ENCODE measurements at places on chromosomes 2 and 18.

DNA sequence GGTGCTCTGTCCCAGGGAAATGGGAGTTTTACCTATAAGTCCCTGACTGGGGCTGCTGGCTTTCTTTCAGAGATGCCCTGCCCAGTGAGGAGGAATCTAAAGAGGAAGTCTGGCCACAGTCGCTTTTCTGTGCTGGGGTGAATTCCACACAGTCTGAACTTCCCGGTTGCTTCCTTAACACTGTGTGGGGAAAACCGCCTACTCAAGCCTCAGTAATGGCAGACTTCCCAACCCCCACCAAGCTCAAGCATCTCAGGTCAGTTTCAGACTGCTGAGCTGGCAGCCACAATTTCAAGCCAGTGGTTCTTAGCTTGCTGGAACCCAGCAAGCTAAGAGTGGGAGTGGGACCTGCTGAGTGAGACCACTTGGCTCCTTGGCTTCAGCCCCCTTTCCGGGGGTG lies 54.9 kb downstream of the NUP35 start:
- no peak for DNase-seq

- no peak for DNase-seq
Observed at GRCh38 chr2:128464456-128464855, 145.8 kb upstream of the HS6ST1 start.

DNA sequence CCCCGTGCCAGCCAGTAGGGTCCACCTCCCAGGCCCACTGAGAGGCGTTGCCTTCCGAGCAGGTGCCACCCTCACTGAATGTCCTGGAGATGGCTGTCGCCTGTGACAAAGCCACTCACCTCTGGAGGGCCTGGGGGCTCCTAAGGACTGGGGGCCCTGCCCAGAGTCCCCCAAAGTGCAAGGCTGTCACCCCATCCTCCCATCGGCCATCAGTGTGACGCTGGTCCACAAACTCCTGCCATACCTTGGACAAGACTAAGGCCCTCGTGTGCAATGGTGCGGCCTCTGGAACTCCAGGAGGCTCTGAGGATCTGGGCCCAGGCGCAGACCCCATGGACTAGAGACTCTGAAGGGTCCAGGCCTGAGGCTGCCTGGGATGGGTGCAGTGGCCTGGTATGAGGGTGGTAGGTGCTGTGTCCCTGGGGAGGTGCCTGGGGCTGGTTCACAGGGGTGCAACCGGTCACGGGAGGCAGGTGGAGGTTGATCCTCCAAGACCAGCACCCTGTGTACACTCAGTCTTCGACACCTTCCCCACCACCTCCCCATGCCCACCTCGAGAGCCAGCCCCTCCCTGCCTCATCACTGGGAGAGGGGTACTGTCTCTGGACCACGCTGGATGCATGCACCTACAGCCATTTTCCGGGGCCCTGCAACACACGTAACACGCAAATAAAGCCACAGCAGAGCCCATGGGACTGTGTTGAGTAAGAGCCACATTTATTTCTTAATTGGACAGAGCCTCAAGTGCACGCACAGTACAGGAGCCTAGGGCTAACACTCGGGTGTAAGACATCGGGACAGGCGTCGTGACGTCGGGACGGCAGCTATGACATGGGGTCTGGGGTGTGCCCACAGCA lies 21.6 kb downstream of the AQP12A start:
- DNase-seq = no peak

DNA sequence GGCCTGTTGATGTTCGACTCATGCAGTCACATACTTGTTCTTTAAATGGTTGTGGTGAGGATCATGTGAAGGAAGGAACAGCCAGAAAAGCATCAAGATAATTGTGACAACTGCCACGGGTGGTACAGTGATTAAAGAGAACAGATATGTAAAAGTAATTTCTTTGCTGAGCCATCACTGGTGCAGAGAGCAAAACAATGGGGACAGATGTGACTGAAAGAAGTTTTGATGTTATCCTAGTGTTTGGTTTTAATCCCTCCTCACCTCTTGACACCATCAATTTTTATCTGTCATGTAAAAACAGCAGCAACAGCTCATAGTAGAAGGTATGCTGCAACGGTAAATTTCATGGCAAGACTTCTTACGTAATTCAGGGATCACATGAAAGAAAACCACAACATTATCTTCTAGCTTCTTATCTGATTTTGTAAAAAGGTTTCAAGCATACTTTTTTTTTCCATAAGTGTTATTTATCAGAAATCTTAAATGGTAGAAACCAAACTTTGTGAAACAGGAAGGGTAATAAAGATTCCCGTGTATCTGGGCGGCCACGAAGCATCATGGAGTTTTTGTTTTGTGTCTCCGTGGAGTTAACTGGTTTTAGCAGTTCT lies 65.2 kb downstream of the PLCL1 start:
- no peak for DNase-seq

DNA sequence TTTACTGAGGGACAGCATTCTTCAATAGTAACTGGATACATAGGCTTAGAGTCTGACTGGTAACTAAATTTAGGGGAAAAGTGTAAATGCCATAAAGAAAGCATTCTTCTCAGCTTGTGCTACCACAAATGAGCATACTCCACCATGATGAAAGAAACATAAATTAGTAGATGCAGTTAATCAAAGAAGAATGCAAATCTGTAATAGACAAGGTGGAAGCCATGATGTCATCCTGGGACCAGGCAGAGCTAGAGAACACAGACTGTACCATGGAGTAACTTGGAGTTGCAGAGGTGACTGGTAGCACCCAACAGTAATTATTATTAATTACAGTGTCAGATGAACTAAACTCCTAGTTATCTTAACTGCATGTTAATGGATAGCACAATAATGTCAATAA lies 51.7 kb downstream of the RBKS start:
- no peak for DNase-seq

GRCh38 chr2:70553334-70553583 lies 367 bp downstream of the TGFA start:
- peak; percentile 11 for DNase-seq

DNA sequence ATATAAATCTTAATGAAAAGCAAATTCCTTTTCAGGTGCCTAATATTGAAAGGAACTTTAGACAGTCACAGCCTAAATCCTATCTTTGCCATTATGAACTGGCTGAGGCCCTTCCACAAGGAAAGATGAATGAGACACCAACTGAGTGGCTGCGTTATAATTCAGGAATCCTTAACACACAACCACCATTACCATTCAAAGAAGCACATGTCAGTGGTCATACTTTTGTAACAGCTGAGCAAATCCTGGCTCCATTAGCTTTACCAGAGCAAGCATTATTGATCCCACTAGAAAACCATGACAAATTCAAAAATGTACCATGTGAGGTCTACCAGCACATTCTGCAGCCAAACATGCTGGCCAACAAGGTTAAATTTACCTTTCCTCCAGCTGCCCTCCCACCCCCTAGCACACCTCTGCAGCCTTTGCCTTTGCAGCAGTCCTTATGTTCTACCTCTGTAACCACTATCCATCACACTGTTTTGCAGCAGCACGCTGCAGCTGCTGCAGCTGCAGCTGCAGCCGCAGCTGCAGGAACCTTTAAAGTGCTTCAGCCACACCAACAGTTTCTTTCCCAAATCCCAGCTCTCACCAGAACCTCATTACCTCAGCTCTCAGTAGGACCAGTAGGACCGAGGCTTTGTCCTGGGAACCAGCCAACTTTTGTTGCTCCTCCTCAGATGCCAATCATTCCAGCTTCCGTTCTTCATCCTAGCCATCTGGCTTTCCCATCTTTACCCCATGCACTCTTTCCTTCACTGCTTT lies 340.1 kb downstream of the ZNF804A start:
- DNase-seq = no peak

GRCh38 chr18:10851824-10852319 lies 297.5 kb downstream of the PIEZO2 start:
- DNase-seq = no peak

GRCh38 chr18:54675076-54675475 lies 84.0 kb downstream of the DYNAP start:
- DNase-seq = no peak

DNA sequence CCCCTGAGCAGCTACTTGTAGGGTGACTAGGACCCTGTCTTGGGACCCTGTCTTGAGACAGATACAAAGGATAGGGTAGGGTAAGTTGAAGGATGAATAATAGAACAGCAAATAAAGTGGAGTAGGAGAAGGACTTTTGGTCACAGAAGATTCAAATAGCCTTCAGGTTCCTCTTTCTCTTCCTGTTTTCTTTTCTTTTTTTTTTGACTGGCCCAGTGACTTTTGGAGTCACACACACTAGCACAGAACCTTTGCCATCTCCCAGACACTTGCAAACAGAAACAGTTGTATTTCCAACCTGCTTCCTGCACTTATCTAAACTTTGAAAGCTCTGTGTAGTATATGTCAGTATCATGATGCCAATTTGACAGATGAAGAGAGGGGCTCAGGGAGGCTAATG lies 108.2 kb downstream of the TDRD15 start:
- DNase-seq = no peak

- no peak for DNase-seq
Observed at GRCh38 chr2:55011831-55012671, 38.2 kb downstream of the RTN4 start.

GRCh38 chr2:207121784-207122183 lies 44.0 kb downstream of the KLF7 start:
- DNase-seq = no peak

DNA sequence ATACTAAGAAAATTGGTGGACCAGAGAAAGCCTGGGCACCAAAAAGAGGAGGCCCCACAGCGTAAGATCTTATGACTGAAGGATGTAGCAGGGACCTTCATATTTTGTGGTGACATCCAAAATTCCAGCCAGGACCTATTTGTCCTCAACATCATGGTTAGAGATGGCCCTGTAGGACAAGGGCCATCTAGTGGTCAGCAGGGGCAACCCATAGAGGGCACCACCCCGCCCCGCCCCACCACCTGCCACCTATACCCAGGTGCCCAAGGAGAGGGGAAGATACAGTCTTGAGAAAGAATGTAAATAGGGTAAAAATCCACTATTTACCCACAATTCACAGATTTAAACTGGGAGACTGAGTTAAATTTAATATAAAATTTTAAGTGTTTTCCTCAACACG lies 59.6 kb upstream of the TMEM163 start:
- no peak for DNase-seq

DNA sequence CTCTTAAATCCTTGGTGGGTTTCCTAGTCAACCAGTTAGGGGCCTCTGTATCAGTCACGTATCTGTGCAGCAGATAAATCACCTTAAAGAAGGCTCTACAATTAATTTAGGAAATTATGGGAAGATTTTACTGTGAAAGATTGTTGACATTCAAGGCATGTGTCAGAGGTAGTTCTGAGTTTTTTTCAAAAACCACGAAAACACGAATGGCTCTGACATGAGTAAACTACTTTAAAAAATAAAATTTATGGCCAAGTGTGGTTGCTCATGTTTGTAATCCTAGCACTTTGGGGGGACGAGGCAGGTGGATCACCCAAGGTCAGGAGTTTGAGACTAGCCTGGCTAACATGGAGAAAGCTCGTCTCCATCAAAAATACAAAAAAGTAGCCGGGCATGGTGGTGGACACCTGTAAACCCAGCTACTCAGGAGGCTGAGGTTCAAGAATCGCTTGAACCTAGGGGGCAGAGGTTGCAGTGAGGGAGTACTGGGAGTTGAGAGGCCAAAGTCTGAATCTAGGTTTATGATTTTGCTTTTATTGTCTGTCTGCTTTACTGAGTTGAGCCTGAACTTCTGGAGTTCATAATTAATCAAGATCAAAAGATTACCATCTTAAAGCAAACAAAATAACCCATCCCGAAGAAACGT lies 77.1 kb downstream of the SPRED2 start:
- DNase-seq = no peak

GRCh38 chr18:49730951-49731391 lies 82.4 kb downstream of the ACAA2 start:
- no peak for DNase-seq

GRCh38 chr18:11271954-11272353 lies 122.6 kb upstream of the PIEZO2 start:
- DNase-seq = no peak

DNA sequence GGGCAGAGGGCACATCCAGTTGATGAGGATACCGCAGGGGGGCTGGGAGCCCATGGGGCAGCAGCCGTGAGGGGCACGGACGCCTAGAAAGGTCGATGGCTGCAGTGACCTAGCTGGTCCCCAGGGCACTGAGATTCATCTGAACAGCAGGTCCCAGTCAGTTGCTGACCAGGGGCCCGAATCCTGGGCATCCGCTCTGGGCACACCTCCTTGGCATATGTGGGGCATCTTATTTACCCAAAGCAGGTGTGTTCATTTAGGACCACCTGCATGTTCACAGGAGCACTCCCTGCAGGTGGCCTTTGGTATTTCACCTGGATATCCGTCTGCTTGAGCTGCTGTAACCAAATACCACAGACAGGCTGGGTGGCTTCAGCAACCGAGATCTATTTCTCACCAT lies 72.0 kb upstream of the ODC1 start:
- no peak for DNase-seq

GRCh38 chr2:174224665-174225288 lies 23.6 kb downstream of the OLA1 start:
- DNase-seq = no peak

- no peak for DNase-seq
Observed at GRCh38 chr2:162746310-162746709, 92.3 kb downstream of the KCNH7 start.

- DNase-seq = peak; percentile 57
Observed at GRCh38 chr2:162298669-162299335, 19.7 kb downstream of the IFIH1 start.

DNA sequence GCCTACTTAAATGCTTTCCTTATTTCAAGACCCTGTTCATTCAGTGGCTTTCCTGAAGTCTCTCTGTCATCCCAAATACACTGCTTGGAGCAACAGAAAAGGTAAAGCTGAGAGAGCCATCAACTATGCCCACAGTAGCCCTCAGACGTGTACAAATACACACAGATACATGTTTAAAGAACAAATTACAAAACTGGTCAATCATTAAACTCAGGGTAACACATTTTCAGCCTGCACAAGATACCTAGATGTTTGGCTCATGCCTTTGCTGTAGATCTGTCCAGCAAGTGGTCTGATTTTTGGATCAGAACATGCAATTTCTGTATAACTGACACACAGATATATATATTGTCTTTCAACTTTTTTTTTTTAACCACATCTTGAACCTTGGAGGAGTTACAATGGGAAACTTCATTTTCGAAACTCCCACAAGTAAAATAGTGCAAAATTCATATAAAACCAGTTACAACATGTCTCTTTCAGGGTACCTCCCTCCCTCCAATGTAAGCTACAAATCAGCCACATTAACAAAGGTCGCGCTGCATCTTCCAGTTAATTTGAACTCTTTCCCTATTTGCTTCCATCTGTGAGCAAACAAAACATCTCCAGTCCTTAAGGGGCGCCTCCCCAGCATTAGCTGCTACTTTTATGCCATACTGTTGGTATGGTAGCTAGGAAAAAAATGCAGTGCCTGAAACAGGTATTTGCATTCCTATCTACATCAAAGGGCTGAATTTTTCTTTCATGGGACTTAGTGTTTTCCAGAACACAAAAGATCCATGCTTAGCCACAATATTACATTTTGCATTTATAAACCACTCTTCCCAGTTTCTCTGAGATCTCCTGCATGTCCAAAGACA lies 311.9 kb downstream of the NRXN1 start:
- DNase-seq = no peak

DNA sequence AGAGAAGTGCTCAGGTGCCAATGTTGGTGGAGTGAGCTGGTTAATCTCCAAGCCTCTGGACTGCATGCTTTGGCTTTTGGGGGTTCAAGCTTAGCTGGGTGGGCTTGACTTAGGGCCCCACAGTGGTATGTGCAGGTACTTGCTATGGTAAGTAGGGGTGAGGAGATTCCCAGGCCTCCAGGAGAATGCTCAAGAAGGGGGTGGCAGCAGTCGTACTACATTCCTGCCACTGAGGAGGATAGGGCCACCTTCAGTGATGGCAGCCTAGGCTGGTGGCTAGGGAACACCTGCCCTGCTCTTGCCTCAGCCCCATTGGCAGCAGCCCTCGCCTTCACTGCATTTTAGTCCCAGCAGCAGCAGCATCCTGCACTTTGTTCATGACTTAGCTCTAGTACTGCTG lies 55.6 kb upstream of the MYL1 start:
- no peak for DNase-seq

Data from occipital lobe (tissue), 3 donors.